Osteoblast (primary cell): ENCODE measurements at places on chromosomes 7 and 10. TPM values are rescaled to one million over a fixed set of nuclear protein-coding genes. Genes with fewer than 3 reads are reported as not detected.

CRTAC1 gene
- not detected in 2 replicates for total RNA-seq

CSTF2T gene
- total RNA-seq = 13.0 and 14.8 TPM in 2 replicates

GDF2 gene
- not detected in 2 replicates for total RNA-seq

FGFBP3 gene
- total RNA-seq = 0.72 and 1.2 TPM in 2 replicates

CRHR2 gene
- total RNA-seq = not detected in 2 replicates

PIK3AP1 gene
- total RNA-seq = 0.36 and 0.88 TPM in 2 replicates

GPER1 gene
- 10.3 and 10.5 TPM in 2 replicates for total RNA-seq

DYDC1 gene
- total RNA-seq = not detected in 2 replicates

HMX3 gene
- not detected in 2 replicates for total RNA-seq

UCMA gene
- total RNA-seq = not detected in 2 replicates

ELN gene
- total RNA-seq = 69.1 and 113 TPM in 2 replicates

BAIAP2L1 gene
- 7.7 and 10.5 TPM in 2 replicates for total RNA-seq

COL28A1 gene
- total RNA-seq = 0.29 and 0.36 TPM in 2 replicates

OR2A1 gene
- total RNA-seq = 0.29 and 0.36 TPM in 2 replicates

RARRES2 gene
- 18.3 and 26.1 TPM in 2 replicates for total RNA-seq

TBL2 gene
- 56.1 and 66.6 TPM in 2 replicates for total RNA-seq

CFAP69 gene
- total RNA-seq = 5.4 and 8.8 TPM in 2 replicates

RAPGEF5 gene
- 1.1 and 1.5 TPM in 2 replicates for total RNA-seq

LGI1 gene
- total RNA-seq = 0.29 TPM in 1 of 2 replicates, not detected in the other

TUBB8 gene
- not detected in 2 replicates for total RNA-seq

OR6V1 gene
- total RNA-seq = not detected in 2 replicates

CYP3A4 gene
- total RNA-seq = not detected in 2 replicates
